Stimulated activated CD4-positive, alpha-beta T cell treated with anti-CD3 and anti-CD28 coated beads, TNF-alpha, amount 100 ng/mL, for 48 hours (primary cell): ENCODE measurements at places on chromosomes 7 and 10.

DNA sequence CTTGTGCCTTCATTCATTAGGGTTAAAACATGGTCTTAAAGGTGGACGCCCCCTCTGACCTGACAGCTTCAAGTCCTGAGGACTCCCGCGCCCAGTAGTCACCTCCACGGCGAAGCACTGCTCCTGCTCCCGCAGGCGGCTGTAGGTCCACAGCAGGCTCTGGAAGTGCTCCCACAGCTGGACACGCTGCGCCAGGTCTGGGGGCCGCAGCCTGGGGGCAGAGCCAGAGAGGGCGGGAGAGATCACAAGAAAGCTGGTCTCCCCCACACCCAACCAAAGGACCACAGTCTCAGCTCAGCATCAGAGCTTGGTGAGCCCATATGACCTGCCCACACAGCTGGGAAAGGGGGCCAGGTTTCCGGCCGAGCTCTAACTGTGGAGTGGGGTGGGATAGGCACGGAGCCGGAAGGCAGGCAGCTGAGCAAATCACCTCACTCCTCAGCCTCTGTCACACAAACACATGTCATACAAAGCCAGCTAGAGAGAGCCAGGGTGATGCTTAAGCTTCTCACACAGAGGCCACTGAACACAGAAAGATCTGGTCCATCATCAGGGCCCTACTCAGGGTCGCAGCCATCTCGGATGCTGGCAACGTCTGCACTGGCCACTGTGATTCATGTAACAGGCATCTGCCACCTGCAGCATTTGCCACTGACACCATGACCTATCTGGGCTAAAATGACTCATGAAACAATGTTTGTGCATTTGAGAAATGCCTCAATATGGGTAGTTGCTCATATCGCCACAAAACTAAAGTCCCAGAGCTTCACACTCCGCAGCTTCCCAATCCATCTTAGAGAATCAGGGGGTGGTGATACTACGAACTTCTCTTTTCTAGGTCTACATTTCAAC is 12.6 kb downstream of the HPS1 start:
- no peak for DNase-seq

GRCh38 chr7:36021367-36021766 is 131.7 kb upstream of the EEPD1 start:
- DNase-seq: no peak

DNA sequence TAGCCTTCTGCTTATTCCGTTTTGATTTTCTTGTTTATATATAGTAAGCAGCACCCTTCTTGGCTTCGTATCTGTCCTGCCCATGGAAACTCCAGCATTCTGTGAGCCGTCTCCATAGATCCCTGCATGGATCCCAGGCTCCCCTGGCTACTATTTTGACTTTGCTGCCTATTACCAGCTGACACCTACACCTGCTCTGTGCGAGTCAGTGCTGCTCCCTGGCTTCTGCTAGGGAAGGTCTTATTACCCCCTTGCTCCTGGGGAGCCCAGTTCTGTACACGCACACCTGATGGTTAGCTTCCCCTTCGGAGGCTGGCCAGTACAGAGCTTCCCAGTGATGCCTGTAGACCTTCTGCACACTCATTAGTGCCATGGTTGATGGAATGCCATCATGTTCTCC is 35.4 kb downstream of the NACAD start:
- no peak for DNase-seq

DNA sequence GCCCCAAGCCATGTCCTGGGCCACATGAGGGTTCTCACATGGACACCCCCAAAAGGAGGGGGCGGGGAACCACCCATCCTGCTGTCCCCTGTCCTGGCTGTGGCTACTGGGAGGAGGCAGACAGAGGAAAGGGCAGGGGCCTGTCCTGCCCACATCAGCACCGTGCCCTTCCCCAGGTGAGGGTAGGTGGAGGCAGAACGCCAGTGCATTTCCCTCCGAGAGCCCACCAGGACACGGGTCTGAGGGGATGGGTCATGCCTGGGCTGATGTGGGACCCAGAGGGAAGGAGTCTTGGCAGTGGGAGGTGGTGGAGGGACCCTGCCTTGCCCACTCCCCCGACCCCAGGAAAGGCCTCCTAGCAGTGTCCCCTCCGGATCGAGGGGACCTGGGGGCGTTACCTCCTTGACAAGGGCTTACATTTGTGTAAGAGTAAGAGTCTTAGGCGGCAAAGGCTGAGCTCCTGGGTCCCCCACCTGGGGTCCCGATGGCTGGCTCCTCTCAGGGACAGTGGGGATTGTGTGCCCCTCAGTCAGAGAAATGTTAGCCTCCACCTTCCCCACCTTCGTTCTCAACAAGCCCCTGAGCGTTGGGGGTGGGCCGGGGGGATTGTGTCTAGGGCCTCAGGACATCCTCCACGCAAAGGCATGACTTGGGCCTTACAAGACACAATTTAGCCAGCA is 6.1 kb downstream of the CRYGN start:
- DNase-seq: no peak

DNA sequence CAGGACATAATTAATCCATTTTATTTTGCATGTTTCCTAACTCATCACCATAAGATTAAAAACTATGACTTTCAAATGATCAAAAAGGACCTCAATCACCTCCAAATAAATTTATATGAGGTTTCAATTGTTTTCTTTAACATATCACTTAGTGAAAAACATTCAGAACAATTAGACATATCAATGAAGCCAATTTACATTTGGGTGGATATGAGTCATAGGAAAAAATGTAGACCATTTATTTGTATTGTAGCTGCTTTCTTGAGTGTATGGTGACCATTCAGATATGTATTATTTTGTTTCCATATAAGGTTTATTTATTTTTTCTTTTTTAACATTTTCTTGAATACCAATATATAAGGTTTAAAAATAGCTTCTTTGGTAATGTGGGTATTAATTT is 13.3 kb upstream of the EXOC6 start:
- no peak for DNase-seq

GRCh38 chr10:114244126-114244525 is 5.1 kb downstream of the VWA2 start:
- no peak for DNase-seq

GRCh38 chr10:92542458-92542857 is 31.4 kb downstream of the IDE start:
- no peak for DNase-seq

GRCh38 chr10:80537736-80538480 is at the start of gene SH2D4B:
Gene SH2D4B (plus strand): TSS chr10:80537902. CDS start chr10:80538332, 430 bp downstream.
- no peak for DNase-seq

- no peak for DNase-seq
Measured at GRCh38 chr10:126520751-126521317, 132.6 kb upstream of the ADAM12 start.

DNA sequence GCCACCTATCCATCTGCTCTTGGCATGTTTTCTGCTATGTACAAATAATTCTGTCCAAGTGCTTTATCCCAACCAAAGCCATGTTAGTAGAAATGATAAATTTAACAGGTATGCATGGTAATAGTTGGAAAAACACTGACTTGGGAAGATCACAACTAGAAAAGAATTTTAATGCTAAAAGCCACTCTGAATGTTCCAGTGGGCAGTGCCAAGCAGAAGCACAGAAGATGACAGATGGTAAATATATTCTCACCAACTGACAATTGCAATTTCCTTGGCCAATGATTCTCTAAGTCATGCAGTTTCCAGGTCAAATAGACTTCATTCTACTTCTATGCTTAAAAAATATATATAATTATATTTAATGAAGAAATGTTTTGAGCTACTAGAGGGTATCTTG is 83.6 kb upstream of the SEMA3C start:
- no peak for DNase-seq

DNA sequence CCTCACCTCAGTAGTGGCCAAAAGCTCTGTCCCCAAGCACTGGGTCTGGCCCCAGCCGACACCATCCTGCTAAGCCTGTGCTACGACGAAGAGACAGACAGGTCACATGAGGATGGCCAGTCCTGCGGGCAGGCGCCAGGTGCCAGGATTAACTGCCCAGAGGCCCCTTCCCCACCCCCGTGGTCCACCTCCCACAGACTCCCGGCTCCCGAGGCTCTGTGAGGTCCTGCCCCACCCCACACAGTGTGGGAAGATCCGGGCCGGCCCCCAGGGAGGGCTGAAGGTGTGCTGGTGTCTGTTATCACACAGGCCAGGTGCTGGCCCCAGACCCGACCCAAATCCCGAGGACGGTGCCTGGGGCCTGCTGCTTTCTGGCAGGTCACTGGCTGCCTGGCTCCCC is 27.2 kb downstream of the CYP2W1 start:
- no peak for DNase-seq

- no peak for DNase-seq
Measured at GRCh38 chr10:122531939-122532338, 28.6 kb upstream of the DMBT1 start.

DNA sequence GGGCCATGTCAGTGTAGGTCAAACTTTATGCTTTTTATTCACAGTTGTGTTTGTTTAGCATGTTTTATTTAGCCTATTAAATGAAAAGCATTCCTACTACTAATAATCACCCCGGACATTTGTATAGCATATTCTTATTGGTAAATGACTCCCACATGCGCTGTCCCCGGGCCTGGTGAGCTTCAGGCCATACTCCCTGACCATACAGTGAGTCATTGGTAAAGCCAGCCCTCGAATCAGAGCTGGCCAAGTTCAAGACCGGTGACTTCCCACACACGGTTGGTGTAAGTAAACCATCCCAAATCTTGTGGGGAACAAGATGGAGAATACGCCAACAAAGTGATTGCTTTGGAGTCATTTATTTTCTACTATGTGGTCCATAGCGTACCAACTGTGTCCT is 238.7 kb upstream of the TCF7L2 start:
- DNase-seq: no peak

DNA sequence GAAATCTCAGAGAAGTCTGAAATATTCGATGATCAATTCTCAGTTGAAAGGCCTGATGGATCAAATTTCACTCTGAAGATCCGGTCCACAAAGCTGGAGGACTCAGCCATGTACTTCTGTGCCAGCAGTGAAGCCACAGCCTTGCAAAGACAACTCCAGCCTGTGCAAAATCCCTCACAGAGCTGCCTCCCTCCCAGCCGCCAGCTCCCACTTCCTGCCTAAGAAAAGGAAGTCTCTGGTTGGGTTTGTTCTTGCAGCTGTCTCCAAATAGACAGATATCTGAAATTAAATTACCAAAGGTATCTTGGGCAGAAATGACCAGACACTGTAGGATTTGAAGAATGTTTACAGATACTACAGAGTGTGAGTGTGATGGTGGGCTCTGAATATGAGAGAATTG is 43.4 kb upstream of the PRSS58 start:
- no peak for DNase-seq

- no peak for DNase-seq
Measured at GRCh38 chr7:54981913-54982312, 36.9 kb upstream of the EGFR start.

DNA sequence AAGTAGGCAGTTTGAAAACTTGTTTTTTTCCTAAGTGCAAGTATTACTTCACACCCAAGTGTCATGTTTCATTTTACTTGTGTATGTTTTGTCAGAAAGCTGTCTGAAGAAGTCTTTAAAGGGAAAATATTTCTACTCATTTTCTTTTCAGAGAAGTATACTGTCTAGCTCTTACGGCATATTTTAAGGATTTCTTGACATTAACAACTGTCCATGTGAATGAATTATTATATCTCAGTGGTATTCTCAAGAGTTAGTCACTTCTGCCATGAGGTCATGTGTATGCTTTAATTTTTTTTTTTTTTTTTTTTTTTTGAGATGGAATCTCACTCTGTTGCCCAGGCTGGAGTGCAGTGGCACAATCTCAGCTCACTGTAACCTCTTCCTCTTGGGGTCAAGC is 229.5 kb downstream of the BICC1 start:
- no peak for DNase-seq

DNA sequence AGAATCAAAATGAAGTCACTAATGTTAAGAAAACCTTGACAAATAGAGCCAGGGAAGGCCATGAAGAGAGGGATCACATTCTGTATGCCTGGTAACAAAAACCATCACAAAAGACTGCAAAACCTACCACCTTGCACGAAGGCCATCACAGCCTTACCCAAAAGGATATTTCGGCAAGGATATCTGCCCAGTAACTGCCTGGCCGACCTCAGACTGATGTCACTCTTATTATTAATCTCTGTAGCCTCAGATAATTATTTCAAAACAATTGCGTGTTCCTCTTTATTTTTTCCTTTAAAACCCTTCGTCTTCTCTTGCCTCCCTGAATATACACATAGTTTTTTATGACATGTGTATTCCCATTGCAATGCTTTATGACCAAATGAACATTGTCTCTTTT is 52.5 kb downstream of the CDC14C start:
- no peak for DNase-seq

- DNase-seq: no peak
Measured at GRCh38 chr7:41436139-41436538, 266.8 kb downstream of the INHBA start.

- no peak for DNase-seq
Measured at GRCh38 chr10:71720288-71720687, 710 bp upstream of the C10orf105 start.

DNA sequence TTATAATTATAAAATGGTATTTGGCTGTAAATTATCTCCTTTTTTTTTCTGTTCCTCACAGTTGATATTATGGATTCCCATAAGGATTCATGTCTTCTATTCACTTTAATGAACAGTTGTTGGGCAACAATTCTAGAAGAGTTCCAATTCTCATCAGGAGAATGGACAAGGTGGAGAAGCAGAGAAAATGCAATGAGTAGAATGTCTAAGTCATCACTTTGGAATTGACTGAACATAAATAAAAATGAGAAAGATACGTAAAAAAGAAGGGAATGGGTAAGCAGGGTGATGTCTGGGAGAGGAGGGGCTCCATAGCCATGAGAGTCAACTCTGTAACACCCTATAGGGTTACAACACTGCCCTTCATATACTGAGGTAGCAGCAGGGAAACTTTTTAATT is 1.8 kb upstream of the CAV2 start:
- DNase-seq: no peak
